ENCODE measurements at places on chromosomes 12 and 14.

GRCh38 chr14:103132381-103133209, 9.3 kb downstream of the TNFAIP2 start:
- DNase-seq, result no peak

GRCh38 chr12:88868050-88868449, 287.8 kb upstream of the KITLG start:
- DNase-seq, result no peak

GRCh38 chr12:15731940-15732339, 57.2 kb downstream of the EPS8 start:
- no peak for DNase-seq

DNA sequence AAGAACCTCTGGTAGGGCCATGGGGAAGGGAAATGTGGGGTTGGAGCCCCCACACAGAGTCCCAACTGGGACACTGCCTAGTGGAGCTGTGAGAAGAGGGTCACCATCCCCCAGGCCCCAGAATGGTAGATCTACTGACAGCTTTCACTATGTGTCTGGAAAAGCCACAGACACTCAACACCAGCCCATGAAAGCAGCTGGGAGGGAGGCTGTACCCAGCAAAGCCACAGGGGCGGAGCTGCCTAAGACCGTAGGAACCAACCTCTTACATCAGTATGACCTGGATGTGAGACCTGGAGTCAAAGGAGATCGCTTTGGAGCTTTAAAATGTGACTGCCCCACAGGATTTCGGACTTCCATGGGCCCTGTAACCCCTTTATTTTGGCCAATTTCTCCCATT, 97.8 kb downstream of the HMGA2 start:
- no peak for DNase-seq

- DNase-seq, result no peak
These were observed 81.3 kb downstream of the SSPN start for GRCh38 chr12:26276709-26277108.

GRCh38 chr14:79093531-79093930, 923.4 kb downstream of the NRXN3 start:
- no peak for DNase-seq

GRCh38 chr14:26204728-26205479, 392.9 kb downstream of the NOVA1 start:
- peak; percentile 66 for DNase-seq

DNA sequence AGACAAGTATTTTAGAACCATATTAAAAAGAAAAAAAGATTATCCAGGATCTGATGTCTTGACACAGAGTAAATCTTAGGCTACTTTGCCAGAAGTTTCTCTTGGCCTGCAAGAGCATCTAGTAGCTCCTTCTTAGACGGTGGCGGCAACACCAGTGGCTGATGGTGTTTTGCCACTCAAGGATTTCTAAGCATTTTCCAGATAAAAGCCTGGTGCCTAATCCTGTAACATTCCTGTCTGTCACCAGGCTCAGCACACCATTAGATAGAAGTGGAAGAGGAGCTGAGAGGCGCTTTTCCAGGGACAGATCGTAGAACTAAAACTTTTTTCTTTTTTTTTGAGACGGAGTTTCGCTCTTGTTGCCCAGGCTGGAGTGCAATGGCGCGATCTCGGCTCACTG, 14.0 kb downstream of the WNT5B start:
- DNase-seq, result no peak

DNA sequence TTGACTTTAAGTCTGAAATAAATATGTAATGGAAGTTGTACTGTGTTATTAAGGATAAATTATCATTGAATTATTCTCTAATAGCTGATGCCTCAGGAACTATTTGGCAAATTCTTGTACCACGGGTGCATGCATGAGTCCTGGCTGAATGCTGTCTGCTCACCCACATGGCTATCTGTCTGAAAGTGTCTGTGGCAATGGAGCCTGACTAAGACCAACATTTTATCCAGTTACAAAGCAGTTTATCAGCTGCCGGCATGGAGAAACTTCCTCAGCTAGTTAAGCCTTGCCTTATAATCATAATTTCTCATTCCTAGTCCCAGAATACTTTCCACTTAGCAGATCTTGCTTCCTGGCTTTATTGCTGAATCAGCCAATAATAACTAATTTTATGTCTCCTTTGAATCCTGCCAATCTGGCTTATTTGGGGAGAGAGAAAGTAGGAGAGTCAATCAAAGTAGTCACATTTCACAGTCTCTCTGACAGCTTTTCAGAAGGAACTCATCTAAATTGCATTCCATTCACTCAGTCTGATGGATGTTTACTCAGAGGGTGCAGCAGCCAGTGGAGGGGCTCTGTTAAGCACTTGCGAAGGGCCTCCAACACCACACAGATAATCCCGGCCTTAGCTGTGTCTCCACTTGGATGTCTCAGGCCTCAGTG, 280.6 kb upstream of the CLEC14A start:
- no peak for DNase-seq

GRCh38 chr12:106226884-106227640, 20.8 kb downstream of the CKAP4 start:
- DNase-seq, result peak; percentile 46

DNA sequence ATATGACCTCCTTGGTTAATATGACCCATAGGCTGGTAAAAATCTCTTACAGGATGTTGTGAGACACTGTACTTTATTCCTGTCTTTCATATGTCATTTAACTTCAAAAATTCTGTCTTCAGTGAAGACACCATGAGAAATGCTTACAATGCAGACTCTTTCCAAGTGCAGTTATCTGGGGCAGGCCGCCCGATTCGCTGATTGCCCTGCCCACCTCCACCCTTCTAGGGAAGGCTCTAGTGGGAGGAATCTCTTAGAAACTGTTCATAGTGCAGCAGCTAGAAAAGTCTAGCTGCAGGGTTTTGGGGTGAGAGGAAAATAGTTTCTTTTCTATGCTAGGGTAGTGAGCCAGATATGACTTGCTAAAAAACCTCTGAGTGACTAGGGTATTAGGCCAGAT, 15.0 kb upstream of the CIPC start:
- no peak for DNase-seq

GRCh38 chr14:100603341-100604120, 16.3 kb upstream of the BEGAIN start:
- DNase-seq, result no peak

DNA sequence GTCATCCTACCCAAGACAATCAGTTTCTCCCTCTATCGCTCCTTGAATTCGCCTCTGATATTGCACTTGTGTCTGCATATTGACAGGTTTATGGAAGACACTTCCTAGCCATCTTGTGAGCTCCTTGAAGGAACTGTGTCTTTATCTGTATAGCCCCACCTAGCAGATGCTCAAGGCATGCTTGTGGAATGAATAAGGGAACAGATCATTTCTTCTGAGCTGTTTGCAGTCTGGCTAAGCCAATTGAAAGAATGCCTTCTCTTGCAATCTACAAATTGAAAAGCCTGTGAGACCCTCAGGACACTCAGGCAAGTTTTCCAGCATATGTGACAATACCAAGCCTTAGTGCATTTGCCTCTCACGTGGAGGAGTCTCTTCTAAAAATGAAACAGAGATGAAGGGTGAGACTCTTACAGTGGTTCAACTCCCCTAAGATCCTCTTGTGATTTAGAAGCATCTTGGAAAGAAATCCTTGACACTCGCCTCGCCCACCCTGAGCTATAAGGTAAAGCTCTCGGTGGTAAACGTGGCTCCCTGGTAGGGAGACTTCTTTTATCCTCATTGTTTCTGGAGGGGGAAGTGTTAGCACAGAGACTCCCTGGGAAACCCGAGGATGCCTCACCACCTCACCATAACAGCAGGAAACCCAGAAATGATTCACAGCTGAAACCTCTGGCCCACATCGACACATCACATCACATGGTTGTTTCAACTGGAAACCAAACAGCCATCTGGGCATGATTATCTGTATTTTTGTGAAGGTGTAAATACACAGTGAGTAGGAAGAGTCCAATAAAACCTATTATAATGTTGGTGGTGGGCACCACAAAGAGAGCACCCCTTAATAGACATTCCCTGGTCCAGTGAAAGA, 112.3 kb upstream of the BCL2L14 start:
- no peak for DNase-seq

GRCh38 chr14:93792391-93792790, 4.1 kb upstream of the PRIMA1 start:
- no peak for DNase-seq

DNA sequence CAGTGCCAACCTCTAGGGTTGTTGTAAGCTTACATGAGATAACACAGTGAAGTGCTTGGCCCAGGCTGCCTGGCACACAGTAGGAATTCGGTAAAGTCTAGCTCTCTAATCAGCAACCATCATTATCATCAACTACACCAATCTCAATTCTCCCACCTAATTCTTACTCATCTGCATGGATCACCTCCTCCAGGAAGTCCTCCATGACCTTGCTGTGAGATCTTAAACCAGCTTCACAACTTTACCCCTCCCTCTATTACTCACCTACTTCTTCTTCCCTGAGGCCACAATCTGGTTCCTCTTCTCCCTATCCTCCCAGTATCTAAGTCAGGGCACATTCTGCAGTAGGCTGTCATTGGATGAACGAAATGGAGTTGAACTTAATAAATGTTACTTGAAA, 67.3 kb downstream of the GSC start:
- DNase-seq, result no peak

DNA sequence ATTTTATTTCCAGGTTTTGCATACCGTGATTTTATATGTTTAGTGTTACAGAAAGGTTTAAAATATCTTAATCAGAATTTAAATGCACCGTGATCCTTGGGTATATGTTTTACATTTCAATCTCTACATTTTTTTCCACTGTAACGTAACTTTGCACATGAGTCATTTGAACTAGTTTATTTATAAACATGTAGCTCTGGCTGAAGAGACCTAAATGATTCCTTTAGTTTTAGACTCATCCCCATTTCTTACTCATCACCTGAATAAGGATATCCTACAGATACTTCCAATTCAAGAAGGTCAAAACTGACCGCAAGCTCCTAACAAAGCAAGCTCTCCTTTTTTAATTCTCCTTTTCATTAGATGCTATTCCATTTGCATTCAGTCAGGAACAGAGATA, 42.7 kb upstream of the SLC6A15 start:
- DNase-seq, result no peak

- no peak for DNase-seq
These were observed 80.4 kb upstream of the DIO3 start for GRCh38 chr14:101480747-101481530.

- DNase-seq, result no peak
These were observed 17.7 kb upstream of the CCDC91 start for GRCh38 chr12:28172434-28173030.

DNA sequence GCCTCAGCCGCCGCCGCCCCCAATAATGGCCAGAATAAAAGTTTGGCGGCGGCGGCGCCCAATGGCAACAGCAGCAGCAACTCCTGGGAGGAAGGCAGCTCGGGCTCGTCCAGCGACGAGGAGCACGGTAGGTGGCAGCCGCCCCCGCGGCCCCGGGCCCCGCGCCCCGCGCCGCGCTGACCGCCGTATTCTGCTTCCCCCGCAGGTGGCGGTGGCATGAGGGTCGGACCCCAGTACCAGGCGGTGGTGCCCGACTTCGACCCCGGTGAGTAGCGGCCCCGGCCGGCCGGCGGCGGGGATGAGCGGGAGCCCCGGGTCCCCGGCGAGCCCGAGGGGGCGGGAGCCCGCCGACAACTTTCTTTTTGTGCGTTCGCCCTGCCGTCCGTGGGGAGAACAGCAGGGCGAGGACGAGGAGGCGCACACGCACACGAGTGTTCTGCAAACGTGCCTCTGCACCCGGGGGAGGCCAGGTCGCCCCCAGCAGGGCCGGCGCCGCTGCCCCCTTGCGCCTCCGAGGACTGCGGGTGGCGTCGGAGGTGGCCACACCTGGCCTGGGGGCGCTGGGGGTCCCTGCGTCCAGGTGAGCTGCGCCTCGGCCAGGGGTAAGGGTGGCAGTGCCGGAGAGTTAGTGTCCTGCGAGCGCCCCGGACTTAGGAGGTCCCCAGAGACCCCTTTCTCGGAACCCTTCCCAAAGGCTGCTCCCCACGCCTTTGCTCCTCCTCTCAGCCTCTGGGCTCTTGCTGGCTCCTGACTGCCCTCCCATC, 794 bp downstream of the RCOR1 start:
- peak; percentile 80 for DNase-seq

Data from right kidney (tissue), 9 donors.